Fibroblast of pulmonary artery (primary cell): ENCODE measurements at places on chromosomes 6 and 20.
A peak's percentile ranks its signal among the peaks of the same experiment; 100 is the strongest.

- DNase-seq = no peak
Observed at GRCh38 chr20:44596010-44596409, 13.6 kb downstream of the PKIG start.

GRCh38 chr6:125154118-125154760 lies 666 bp downstream of the TPD52L1 start:
- DNase-seq = no peak

GRCh38 chr6:111850295-111850937 lies 22.8 kb downstream of the FYN start:
- no peak for DNase-seq

DNA sequence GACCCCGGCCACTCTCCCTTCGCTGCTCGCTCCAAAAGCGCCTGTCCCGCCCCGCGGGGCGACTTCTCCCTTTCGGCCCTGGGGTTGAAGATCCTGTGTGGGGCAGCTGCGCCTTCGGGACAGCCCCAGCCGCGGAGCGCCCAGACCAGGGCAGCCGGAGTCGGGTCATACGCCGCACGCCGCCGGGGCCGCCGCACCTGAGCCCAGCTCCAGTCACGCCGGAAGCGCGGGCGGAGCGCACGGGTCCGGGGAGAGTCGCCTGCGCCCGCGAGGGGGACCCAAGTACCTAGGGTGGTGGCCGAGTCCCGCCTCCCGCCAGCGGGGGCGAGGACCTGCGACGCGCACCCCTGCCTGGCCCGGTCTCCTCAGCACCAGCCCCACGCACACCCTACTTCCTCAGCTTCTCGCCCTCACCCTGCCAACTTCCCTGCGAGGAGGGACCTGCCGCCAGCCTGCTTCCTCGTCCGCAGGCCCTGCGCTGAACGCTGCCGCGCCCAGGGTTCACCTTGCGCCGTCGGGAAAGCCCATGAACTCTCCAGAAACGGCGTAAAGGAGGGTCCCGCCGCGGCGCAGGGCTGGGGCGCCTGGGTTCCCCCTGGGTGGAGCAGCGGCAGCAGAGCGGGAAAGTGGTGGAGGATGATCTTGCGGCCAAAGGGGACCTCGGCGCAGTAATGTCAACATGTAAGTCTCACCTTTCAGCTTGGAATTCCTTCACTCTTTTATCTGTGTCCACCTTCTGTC lies at the start of gene ADGRG6:
Gene ADGRG6 (plus strand): TSS at position 357 of the 741 bp plus-strand sequence. CDS start 323 bp downstream, at position 680.
- no peak for DNase-seq

DNA sequence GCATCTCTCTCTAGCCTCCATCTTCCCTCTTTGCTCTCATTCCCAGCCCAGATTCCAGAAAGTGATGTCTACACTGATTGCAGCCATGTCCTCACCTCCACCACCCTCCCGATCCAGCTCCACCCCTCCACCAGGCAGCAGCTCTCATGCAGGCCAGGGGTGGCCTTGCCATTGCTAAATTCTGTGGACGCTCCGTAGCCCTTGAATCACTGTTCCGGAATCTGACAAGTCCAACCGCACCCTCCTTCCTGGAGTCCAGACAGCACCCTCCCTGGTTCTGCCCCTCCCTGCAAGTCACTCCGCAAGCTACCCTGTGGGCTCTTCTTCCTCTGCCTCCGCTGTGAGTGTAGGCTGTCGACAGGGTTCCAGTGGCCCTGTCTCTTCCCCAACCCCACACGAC lies 26.2 kb downstream of the TNXB start:
- peak; percentile 84 for DNase-seq

- no peak for DNase-seq
Observed at GRCh38 chr6:144094731-144095133, 641 bp downstream of the SF3B5 start.

DNA sequence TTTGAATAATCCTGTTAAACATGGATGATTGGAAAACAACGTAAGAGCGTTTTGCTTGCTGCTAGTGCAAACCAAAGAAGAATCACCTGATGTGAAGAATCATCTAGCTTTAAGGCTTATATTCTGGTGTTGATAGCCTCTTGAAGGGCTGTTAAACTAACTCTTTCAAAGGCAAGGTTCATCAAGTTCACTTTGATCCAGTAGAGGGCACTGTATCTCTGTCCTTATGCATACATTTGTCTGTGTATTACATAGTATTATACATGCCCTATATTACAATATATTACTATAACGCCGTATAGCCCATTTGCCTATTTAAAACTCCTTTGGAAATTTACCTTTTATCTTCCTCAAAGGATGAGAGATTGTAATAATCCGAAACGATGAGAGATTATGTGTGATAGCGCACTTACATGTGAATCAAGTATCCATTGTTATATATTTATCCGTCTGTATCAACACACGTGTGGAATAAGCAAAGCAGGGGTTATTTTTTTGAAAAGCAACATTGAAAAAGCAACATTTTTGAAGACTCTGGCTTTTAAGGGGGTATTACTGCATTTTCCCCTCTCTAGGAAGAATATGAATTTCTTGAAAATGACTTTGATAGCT lies 50.8 kb upstream of the NRN1 start:
- DNase-seq = peak; percentile 35

DNA sequence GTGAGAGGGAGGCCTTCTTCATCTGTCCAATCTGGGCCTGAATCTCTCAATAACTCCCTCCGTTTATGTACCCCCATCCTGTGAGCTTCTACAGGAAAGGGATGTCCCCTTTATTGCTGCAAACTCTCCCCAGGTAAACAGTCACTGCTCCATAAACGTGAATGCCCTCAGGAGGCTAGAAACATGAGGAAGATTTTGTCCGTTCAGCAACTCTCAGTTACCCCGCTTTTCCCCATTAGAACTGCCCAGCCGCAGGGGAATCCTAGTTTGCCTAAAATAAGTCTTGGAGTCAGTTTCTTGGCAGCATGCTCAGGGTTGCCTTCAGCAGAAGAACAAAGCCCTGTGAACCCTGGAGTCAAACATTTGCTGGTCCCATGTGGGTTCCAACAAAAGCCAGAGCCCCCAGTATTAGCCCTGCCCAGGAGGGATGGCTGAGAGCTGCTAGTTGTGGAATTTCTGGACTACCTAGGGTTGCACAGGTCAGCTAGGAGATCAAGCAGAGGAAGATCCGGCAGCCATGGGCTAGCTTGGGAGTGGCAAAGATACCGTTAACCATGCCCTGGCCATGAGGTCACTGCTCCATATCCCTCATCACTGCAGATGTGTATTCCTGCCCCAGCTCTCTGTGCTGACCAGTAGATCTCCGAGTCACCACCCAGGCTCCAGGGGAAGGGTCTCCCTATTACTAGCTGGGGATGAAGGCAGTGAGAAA lies 640 bp downstream of the LRRN4 start:
- DNase-seq = no peak
